ENCODE measurements at places on chromosomes 2 and 18.
A peak's percentile ranks its signal among the peaks of the same experiment; 100 is the strongest.

DNA sequence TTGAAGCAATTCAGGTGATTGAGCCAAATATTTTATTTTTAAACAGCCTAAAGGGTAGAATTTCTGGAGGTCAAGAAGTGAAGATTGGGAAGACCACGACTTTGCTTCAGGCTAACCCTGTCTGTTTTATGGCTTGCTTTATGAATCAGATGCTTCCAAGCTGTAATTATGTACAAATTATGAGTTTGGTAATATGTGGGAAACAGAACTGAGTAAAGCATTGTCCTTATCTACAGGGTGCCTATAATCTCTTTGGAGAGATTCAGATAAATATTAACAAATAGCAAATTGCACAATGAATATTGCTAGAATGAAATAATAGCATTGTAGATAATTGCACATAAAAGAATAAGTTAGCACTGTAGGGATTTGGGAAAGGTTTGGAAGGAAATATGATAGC, 539.4 kb upstream of the CDH2 start:
- no peak for DNase-seq

DNA sequence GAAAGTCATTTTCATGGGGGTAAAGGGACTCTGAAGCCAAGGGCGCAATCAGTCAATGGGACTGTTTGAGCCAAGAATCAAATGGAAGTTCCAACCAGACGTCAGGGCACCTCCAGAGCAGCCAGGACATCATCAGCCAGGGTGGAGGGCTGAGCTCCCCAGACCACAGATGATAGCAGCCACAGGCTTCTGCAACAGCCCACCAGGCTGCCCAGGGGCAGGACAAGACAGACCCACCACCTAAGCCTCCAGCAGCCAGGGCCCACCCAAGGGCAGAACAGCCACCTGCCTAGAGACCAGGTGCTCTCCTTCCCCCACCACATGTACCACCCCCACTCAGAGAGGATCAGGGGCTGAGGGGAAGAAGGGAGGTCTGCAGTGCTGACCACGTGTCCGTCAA, 53.8 kb upstream of the SLC66A3 start:
- no peak for DNase-seq

DNA sequence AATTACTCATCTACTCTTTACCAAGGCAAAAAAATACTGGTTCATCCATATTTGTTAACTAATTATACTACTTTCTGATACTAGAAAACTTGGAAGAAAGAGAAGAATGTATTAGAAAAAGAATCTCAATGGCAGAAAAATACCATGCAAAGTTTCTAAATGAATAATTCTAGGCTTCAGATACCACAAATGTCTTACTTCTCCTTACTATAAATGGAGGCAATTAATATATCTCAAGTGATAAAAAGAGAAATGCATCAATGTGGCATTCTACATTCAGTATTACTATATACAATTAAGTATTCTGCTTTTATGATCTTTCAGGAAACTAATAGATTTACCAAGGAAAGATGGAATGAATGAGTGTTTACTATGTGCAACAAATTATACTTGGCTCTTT, 85.5 kb downstream of the ITSN2 start:
- no peak for DNase-seq

- no peak for DNase-seq
These were observed 8.3 kb downstream of the TNP1 start for GRCh38 chr2:216851486-216852090.

DNA sequence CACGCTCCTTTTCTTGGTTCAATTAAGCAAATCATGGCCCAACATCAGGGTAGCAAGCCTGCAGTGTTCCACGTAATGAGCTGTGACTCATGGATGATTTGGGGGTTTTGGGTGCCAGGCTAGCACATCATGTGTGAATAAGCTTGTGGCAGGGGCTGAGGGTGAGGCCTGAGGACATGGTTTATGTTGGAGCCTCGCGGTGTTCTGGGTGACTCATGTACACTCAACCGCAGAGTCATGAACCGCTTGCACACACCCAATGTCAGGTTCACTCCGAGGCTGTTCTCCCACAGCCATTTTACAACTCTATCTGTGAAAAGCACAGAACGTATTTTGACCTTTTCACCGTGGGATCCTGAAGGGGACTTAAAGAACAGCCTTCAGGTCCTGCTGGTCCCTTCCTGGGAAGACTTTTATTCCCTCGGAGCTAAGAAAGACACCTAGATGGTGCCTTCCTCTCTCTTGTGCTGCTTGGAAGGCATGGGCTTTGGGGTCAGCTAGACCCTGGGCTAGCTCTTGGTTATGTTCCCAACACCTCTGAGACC, 139.9 kb upstream of the ZEB2 start:
- no peak for DNase-seq

GRCh38 chr2:174350593-174351181, 15.9 kb downstream of the SP9 start:
- DNase-seq: no peak

- no peak for DNase-seq
These were observed 39.8 kb downstream of the TBC1D8 start for GRCh38 chr2:101111262-101111838.

- no peak for DNase-seq
These were observed 188.7 kb upstream of the SATB2 start for GRCh38 chr2:199646439-199646838.

GRCh38 chr2:107588181-107588580, 238.5 kb upstream of the RGPD4 start:
- no peak for DNase-seq

DNA sequence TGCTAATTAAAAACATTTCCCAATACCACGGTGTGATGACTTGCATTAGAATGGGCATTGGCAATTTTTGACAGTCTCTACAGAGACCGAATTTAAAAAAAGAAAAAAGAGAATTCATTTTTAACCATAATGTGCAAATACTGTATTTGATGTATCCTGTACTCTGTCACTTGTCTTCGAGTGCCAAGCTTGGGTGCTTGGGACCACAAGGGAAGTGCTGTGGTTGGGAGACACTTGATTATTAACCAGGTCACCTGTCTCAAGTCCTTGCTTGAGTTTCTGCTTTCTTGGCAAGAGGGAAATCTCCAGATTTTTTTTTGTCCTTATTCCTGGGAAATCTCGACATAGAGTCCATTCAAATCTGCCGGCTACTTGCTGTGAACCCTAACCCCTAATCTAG, 209.0 kb downstream of the MC4R start:
- no peak for DNase-seq

DNA sequence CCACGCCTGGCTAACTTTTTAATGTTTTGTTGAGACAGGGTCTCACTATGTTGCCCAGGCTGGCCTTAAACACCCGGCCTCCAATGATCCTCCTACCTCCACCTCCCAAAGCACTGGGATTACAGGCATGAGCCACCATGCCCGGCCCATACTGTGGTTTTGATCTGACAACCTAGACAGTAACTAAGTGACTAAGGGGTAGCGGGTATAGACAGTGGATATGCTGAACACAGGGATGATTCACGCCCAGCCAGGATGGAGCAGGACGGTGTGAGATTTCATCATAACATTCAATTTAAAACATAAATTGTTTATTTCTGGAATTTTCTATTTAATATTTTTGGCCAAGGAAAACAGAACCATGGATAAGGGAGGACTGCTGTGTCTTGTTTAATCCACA, 36.0 kb upstream of the YPEL5 start:
- DNase-seq: no peak

DNA sequence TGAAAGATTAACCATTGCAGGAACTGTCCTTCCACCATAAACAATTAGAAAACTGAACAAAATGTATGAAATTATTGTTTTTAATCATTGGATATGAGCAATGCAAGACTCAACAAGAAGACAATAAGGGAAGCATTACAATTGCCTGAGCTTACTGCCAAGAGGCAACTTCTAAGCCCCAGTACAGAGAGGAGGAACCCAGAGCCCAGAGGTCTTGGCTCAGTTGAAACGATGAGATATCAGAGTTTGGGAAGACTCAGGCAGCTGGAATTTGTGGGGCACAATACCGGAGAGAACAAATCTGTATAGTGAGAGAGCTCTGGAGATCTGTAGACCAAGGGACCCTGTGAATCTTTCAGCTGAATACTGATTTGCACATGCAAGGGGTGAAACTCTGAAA, 80.6 kb upstream of the ZFP36L2 start:
- no peak for DNase-seq

GRCh38 chr2:220219371-220219770, 591.9 kb downstream of the SLC4A3 start:
- no peak for DNase-seq

GRCh38 chr2:104690255-104690984, 163.5 kb upstream of the POU3F3 start:
- DNase-seq: no peak

- no peak for DNase-seq
These were observed 9.1 kb downstream of the MFSD6 start for GRCh38 chr2:190417045-190417842.

- DNase-seq: no peak
These were observed 55.9 kb downstream of the UNC50 start for GRCh38 chr2:98664323-98664722.

GRCh38 chr18:46209161-46209560, 105.0 kb downstream of the HAUS1 start:
- no peak for DNase-seq

GRCh38 chr2:192288295-192288694, 93.6 kb upstream of the TMEFF2 start:
- DNase-seq: no peak

- DNase-seq: no peak
These were observed 1.6 kb upstream of the KLHL23 start for GRCh38 chr2:169732075-169732474.

DNA sequence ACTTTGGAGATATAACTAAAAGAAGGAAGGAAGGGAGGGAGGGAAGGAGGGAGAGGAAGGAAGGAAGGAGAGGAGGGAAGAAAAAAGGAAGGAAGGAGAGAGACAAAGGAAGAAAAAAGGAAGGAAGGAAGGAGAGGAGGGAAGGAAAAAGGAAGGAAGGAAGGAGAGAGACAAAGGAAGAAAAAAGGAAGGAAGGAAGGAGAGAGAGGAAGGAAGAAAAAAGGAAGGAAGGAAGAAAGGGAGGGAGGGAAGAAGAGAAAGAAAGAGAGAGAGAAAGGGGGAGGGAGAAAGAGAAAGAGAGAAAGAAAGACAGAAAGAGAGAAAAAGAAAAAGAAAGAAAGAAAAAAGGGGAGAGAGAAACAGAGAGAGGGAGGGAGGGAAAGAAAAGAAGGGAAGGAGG, 147.4 kb downstream of the MYT1L start:
- no peak for DNase-seq

DNA sequence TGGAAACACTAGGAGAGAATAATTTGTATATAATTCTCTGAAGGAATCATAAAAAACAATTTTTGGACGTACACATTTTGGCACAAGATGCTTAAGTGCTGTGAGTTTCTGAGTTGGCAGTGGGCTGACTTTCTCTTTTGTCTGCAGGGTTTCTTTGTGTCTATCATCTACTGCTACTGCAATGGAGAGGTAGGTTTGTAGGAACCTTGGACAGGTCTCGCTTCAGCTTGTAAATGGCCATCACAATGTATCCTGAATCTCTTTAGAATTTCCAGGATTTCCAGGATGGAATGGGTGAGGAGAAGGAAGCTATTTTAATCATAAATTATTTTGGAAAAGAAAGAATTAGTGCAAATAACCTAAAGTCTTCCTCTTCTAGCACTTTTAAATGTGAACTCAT, 83.9 kb downstream of the PTH2R start:
- DNase-seq: no peak

DNA sequence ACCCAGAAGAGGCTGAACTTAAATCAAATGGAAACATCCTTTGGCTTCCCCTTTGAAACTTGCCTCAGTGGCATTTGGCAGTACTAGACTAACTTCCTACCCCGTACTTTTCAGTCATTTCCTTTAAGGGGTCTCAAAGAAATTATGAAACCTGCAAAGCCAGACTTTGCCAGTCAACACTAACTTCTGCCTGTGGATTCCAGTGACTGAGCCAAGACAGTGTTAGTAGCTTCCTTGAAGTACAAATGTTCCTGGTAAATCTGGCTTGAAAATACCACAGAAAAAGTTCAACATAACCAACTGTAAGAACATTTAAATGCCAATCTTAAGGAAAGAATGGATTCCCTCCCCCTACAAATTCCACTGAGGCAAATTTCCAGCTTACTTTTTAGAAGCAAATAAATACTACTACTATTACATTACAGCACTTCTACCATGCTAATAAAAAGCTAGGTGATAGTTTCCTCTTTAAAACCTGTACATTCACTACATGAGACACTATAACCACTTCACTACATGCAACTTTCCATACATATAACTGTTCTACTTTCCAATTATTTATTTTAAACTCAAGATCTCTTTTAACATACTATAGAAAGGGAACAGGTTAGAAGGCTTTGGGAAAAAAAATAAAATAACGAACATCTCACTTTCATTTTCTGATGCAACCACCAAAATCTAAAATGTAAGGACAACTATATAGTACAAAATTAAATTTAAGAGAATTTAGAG, 2.4 kb downstream of the PELI1 start:
- DNase-seq: no peak

DNA sequence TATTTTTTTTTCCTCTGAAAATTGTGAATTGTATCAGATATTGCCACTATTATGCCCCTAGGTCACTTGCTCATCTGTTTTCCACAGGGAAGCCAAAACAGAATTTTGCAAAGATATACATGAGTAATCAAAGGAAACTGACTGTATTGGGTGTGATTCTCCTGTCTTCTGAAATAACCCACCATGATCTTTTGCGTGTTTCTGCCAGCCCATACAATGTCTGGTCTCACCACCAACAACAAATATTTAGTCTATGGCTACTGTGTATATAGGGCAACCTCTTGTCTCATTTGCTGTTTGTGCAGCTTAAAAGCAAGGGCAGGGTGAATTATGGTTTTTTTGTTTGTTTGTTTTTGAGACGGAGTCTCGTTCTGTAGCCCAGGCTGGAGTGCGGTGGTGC, 26.5 kb downstream of the EPAS1 start:
- no peak for DNase-seq

- DNase-seq: peak; percentile 52
These were observed 631 bp downstream of the GYPC start for GRCh38 chr2:126656431-126657147.

DNA sequence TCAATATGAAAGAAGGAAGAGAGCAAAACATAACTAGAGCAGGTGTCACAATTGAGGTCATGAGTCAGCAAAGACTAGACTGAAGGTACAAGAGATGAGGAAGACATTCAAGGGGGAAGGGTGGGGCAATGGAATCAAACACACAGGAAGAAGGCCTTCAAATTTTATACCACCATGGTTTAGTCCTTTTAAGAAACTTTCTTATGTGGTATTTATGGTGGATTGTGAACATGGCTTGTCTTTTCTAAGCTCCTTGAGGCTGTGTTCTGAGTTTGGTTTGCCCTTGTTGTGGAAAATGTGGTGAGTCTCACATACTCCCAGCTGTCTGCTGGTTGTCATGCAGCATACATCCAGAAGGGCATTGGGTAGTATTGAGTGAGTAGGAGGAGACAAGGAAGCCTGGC, 62.1 kb downstream of the NABP1 start:
- DNase-seq: no peak
